ENCODE measurements at places on chromosomes 2 and 18.

- DNase-seq = no peak
Measured at GRCh38 chr2:119681868-119682220, 2.8 kb downstream of the TMEM177 start.

GRCh38 chr2:52862801-52863200 lies 904.8 kb upstream of the CHAC2 start:
- no peak for DNase-seq

- DNase-seq = no peak
Measured at GRCh38 chr2:172172513-172173173, 69.9 kb upstream of the DLX2 start.

DNA sequence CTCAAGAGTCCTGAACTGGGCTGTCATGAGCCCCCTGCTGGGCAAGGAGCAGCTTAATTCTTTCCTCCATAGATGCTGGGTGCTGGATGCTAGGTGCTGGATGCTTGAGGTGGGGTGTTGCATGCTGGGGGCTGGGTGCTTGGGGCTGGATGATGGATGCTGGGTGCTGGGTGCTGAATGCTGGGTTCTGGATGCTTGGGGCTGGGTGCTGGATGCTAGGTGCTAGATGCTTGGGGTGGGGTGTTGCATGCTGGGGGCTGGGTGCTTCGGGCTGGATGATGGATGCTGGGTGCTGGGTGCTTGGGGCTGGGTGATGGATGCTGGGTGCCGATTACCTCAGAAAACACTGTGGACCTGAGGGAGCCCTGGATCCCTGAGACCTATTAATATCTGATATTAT lies 837.7 kb downstream of the GALR1 start:
- DNase-seq = no peak

- DNase-seq = no peak
Measured at GRCh38 chr2:182522972-182523473, 96.2 kb upstream of the PDE1A start.

DNA sequence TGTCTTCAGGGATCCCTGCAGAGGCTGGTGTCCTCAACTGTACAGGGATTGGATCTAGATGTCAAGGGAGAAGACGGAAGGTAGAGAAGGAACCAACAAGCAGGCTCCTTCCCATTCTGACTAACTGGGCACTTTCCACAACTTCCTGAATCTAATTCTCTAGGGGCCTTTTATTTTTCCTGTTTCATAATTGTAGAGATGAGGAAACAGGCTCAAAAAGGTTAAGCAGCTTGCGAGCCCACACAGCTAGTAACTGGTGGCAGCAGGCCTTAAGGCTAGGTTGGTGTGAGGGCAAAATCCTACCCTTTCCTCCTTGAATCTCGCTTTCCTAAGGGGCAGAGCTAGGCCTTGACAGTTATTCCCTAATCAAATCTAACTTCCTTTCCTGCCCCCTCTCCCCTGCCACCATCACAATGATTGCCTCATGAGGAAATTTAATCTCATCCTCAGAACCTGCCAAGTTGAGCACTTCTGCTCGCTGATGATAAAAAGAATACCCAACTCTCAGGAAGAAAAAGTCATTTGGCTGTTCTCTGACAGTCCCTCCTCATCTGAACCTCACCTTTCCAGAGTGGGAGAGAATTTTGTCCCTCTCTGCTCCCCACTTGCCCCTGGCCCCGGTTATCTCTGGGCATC lies 35.7 kb upstream of the POLE4 start:
- no peak for DNase-seq

DNA sequence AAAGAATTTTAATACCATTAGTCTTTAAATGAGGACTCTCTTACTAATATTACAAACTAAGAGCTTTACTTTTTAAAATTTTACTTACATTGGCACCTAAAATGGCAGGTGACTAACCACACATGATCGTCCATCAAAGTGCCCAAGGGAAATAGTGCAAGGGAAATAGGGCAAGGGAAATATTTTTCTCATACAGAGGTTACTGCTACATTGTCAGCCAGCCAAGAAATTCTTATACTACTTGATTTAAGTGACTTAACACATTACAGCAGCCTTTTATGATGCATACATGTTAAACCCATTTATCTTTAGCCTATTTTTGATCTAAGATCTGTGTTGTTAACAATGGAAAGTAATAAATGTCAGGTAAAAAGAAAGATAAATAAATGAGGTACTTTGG lies 587.2 kb upstream of the PKDCC start:
- DNase-seq = no peak

DNA sequence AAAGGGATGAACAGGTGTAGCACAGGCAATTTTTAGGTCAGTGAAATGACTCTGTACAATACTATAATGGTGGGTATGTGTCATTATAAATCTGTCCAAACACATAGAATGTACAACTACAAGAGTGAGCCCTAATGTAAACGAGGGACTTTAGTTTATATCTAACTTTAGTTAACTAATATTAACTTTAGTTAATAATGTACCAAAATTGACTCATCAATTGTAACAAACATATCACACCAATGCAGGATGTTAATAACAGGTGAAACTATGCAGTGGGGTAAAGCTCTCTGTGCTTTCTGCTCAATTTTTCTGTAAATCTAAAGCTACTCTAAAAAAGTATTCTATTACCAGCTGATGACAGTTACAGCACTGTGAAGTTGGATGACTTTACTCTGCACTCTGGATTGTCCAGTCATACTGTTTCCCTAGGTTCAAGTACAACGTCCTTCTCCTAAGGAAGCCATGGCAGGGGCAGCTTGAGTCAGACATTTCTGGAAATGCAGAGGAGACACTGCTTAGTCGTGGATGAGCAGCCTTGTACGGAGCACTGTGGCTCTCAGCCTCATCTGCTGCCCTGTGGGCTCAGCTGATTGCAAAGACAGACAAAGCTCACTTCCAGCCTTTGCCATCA lies 26.1 kb downstream of the TGFA start:
- DNase-seq = no peak

DNA sequence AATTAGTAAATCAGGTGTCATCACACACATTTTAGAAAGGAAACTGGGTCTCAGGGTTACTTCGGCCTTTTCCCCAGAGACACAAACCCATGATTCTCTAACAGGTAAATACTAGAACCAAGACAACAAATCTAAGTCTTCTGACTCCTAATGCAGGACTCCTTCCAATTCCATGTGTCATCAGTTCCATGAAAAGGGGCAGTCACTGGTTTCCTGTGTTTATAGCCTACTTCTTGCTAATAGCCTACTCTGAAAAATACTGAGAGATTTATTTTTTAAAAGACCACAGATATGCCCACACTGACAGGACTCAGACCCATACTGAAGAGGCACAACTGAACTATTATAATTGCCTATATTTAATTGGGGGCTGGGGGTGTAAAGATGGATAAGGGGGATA lies 33.0 kb downstream of the RAB1A start:
- no peak for DNase-seq

DNA sequence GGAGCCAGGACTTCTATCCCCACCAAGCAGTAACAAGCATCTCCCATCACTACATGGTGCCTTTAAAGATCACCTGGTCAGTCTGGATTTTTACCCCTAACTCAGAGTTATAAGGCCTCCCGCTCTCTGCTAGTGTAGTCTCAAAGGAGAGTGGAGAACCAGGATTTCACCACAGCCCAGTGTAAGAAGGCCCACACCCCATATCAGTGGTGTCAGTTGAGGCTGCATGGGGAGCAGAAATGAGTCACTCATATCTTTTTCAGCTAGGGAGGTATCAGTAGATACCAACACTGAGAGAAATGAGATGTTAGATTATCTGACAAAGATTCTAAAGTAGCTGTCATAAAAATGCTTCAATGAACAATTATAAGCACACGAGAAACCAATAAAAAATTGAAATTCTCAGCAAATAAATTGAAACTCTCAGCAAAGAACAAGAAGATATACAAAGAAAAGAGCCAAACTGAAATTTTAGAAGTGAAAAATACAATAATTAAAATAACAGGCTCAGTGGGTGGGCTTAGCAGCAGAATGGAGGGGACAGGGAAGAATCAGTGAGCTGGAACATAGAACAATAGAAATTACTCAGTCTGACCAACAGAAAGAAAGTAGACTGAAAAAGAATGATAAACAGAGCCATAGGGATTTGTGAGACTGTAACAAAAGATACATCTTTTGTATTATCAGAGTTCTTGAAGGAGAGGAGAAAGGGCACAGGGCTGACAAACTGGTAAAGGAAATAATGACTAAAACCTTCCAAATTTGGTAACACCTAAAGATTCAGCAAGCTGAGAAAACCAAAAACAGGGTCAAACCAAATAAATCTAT lies 257.7 kb downstream of the ANAPC1 start:
- DNase-seq = no peak

GRCh38 chr2:145543155-145543554 lies 1023.2 kb upstream of the ZEB2 start:
- no peak for DNase-seq

DNA sequence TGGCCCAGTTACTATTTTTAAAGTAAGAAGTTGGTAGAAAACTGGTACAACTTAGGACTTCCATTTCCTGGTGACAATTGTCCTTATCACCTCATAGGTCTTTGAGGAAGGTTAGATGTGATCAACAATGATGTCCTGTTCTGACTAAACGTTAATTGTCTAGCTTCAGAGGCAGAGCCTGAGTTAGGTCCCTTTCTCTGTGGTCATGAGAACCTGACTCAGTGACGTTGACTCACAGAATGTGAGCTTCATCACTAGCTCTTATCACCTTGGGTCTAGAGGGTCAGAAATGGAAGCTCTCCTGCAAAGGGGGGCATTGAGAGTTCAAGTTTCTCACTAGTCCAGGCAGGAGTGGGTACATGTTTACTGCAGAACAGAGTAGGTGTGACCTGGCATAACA lies 60.6 kb upstream of the ATP8B1 start:
- DNase-seq = no peak

- DNase-seq = no peak
Measured at GRCh38 chr2:7180638-7181370, 263.6 kb downstream of the RNF144A start.

GRCh38 chr2:99833586-99834201 lies 308.7 kb downstream of the AFF3 start:
- no peak for DNase-seq

DNA sequence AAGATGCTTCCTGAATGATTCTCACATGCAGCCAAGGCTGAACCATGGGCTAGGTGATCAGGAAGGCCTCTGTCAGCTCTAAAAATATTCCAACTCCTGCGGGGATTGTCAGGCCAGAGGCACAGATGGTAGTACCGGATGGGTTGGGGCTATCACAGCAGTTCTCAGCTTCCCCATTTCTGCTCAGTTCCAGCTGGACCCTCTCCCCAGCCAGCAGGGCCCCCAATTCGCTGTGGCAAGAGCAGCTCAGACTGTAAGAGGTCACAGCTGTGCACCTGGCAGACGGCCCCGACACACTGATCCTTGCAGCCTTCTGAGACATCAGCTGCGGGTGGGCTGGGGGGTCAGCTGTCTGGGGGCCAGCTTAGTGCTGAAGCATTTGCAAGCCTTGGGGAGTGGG lies 43.6 kb upstream of the TCF7L1 start:
- no peak for DNase-seq

GRCh38 chr2:234137400-234138014 lies 87.0 kb downstream of the SPP2 start:
- no peak for DNase-seq

- no peak for DNase-seq
Measured at GRCh38 chr2:218229239-218229638, 12.2 kb downstream of the ARPC2 start.

DNA sequence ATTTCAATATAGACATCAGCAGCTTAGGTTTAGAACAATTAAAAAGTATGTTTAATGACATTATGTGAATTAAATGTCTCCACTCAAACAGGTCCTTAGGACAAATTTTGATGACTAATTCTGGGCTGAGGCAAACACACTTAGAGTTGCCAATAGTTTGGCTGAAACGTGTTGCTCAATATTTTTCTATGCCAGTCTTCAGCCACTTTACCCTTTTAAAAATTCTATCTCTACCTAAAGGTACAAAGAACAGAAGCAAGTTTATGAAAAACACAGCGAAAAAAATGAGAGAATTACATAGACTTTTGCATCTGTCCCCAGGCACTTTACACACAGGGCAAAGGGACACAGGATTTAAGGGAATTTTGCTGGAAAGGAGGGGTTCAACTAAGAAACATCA lies 4.5 kb downstream of the IDH1 start:
- DNase-seq = no peak

- DNase-seq = no peak
Measured at GRCh38 chr2:178008636-178009289, 63.8 kb downstream of the PDE11A start.

DNA sequence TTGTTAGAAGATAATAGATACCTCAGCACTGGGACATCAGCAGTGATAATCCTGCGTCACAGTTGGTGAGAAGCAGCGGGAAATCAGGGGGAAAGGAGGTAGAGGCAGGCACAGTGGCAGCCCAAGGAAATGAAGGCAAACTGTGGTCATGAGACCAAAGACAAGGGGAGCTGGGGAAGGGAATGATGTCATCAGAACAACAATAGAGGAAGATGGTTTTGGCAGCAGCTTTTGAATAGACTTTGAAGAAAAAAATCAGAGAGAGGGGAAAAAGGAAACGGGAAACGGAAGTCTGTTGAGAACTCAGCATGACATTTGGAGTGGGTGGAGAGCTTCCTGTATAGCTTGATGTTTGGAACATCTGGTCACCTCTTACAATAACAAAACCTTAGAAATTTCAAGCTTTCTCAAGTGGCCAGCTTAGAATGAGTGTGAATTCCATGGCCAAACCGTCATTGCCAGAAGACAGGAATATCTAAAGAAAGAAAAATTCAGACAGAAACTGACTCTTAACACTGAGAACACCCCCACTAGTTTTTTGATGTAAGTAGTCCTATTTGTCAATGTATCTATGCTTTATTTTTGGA lies 18.4 kb upstream of the YES1 start:
- no peak for DNase-seq

GRCh38 chr18:35754464-35754863 lies 172.9 kb downstream of the GALNT1 start:
- DNase-seq = no peak

GRCh38 chr2:47269316-47270232 lies 114.5 kb upstream of the STPG4 start:
- DNase-seq = no peak

DNA sequence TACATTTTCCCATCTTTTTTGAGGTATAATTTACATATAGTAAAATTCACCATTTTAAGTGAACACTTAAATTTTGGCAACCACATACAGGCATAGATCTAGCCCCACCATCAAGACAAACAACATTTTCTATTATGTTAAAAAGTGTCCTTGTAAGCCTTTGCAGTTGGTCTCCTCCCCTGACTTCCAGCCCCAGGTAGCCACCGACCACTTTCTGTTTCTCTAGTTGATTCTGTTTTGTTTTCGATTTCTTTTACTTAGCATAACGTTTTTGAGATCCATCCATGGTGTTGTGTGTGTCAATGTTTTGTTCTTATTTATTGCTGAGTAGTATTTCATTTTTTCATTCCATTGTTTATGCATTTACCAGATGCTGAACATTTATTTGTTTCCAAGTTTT lies 135.5 kb upstream of the FOSL2 start:
- no peak for DNase-seq

All from NCI-H187 treated with DMSO at 0.1 percent for 48 hours (cell line).